ENCODE measurements at places on chromosomes 7 and 10.

DNA sequence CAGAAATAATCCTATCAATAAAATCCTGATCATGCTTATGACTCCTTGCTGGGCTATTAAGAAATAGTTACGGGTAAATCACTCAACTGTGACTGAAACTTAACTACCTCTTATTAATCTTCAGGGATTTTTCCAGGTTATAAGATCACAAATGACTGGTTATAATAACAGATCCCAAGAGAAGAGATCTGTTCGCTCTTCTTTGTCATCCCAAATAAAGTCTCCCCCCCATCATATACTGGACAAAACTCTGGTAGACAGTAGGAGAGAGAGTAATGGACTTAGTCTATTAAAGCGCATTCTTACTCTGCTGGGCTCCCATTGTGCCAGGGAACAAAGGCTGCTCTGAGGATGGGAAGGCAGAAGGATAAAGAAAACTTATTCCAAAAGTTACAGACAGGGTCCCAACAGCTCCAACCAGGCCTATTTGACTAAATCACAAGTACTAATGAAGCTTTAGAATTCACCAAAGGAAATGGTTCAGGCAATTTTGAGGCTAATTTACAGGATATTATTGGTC is 233.7 kb downstream of the DGKI start:
- DNase-seq: peak; percentile 37

- DNase-seq: no peak
Measured at GRCh38 chr7:111787741-111788140, 225.4 kb upstream of the IMMP2L start.

DNA sequence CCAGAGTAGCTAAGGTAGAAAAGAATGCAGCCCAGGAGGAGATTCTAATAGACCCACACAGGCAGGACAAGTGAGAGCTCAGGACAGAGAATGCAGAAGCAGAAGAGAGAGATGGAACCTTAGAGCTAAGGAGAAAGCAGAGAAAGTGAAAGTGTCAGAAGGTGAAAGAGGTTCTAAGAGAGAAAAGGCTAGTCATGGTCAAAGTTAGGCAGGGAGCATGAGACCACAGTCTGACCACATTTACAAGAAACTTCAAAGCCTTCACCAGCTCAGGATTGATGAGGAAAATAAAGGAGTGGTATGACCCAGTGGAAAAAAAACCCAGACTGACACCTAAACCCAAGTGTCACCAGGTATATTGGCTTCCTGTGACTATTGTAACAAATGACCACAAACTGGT is 131.8 kb upstream of the WDR11 start:
- DNase-seq: no peak

GRCh38 chr7:26787701-26788100 is 76.7 kb downstream of the SKAP2 start:
- DNase-seq: peak; percentile 8

DNA sequence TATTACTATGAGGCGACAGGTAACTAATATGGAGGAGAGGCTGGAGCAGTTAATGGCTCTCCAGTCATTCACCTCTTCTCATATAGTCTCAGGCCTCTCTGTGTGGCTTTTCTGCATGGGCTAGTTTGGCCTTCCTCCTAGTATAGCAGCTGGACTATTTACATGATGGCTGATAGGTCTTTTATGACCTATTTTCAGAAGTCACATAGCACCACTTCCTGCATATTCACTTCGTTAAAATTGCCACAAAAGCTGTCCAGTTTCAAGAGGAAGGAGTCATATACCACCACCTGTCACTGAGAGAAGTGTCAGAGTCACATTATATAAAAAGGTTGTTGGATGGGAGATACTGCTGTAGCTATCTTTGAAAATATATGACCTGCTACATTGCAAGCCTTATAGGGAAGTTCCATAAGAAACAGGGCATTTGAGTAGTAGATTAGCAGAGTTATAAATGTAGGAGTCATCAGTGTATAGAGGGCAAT is 8.0 kb upstream of the DMTF1 start:
- DNase-seq: no peak

DNA sequence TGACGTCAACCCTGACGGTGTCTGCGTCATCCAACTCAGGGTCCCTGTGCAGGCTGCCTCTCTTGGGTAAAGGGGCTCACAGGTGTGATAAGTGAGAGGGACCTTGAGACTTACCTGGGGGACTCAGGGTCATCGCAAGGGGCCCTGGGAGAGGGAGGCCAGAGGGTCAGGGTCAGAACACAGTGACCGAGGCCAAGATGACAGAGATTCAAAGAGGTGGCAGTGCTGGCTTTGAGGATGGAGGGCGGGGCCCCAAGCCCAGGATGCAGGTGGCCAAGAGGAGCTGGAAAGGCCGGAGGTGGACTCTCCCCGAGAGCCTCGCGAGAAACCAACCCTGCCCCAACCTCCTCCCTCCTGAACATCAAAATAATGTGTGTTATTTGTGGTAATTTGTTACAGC is 165.2 kb upstream of the PPP2R2D start:
- DNase-seq: no peak

DNA sequence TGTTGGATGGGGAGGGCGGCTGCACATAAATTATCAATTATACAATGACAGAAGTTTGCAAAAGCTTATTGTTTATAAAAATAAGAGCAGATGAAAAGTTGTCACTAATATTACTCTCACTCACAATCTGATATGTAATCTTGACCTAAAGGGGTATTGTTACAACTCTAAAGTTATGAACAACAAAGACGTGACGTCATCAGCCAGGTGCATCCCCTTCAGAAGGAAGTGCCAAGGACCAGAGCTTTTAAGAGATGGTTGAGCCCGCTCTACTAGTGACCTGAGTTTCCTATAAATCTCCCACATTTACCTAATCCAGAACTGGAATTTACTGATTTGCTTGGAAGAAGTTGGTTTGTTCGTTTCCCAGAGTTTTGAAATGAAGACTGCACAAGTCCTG is 247.7 kb upstream of the MGMT start:
- DNase-seq: no peak

- DNase-seq: no peak
Measured at GRCh38 chr7:93232673-93233018, 480 bp downstream of the VPS50 start.

GRCh38 chr10:69733791-69734261 is 67.9 kb upstream of the COL13A1 start:
- DNase-seq: no peak

DNA sequence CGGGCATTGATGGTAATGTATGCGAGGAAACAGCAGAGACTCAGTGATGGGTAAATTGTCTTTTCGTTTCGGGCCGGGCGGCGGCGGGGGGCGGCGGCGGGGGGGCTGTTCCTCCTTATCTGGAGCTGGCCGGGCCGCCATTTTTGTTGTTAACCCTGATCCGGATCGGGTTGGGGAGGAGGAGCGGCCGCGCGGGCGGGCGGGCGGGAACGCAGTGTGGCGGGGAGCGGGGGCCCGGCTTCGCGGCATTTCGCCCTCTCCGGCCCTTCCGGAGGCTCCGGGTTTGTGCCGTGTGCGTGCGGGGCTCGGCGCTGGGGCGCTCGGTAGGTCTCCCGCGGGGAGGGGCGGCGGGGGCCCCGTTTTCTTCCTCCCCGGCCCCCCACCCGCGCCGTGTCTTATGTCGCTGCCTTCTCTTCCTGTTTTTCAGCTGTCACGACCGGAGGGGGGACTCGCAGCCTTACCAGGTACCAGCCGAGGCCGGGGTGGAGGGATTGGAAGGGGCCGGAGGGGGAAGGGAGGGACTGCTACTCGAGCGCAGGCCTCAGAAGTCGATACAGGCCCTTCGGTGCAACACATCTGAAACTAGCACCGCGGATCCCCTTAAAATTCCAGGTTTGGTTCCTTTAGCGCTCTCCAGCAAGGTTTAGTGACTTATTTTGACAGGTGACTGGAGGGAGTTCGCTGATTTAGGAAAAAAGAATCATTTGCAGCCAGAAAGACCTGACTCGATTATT is 820 bp downstream of the WAC start:
- DNase-seq: peak; percentile 68

GRCh38 chr7:75573477-75574019 is 81.4 kb downstream of the SPDYE5 start:
- DNase-seq: no peak

- no peak for DNase-seq
Measured at GRCh38 chr10:76641215-76641614, 996.4 kb downstream of the KCNMA1 start.

DNA sequence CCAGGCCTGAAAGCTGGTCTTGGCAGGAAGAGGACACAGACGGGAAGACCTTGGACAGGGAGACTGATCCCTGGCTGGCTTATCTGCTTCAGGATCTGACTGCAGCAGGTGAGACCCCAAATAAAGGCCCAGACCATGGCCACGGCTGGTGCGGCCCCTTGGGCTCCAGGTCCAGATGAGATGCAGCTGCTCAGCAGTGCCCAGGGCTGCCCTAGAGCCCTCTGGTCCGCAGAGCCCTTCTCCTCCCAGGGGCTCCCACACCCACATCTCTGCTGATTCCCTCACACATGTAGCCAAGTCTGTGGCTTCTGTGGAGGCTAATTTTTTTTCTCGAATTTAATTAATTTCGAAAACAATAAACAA is 46.3 kb downstream of the VIPR2 start:
- DNase-seq: no peak

DNA sequence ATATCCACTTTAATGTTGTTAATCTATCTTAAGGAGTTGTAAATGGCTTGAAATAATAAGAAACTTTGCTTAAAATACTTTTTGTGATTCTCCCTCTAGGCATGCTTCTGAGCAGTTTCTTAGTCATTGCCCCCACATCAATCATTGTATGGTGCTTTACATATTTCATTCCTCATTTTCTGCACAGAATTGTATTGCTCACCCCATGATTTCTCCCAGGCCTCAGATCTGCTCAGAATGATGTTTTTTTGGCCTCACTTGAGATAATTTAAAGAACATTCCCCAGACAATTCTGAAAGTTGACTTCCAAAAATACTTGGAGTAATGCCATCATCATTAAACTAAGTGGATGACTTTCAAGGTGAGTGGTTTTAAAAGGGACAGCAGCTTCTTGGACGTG is 82.1 kb upstream of the PRPS1L1 start:
- DNase-seq: no peak

- no peak for DNase-seq
Measured at GRCh38 chr10:123454987-123455386, 211.2 kb upstream of the GPR26 start.

- no peak for DNase-seq
Measured at GRCh38 chr7:13201628-13202027, 514.2 kb downstream of the ARL4A start.

DNA sequence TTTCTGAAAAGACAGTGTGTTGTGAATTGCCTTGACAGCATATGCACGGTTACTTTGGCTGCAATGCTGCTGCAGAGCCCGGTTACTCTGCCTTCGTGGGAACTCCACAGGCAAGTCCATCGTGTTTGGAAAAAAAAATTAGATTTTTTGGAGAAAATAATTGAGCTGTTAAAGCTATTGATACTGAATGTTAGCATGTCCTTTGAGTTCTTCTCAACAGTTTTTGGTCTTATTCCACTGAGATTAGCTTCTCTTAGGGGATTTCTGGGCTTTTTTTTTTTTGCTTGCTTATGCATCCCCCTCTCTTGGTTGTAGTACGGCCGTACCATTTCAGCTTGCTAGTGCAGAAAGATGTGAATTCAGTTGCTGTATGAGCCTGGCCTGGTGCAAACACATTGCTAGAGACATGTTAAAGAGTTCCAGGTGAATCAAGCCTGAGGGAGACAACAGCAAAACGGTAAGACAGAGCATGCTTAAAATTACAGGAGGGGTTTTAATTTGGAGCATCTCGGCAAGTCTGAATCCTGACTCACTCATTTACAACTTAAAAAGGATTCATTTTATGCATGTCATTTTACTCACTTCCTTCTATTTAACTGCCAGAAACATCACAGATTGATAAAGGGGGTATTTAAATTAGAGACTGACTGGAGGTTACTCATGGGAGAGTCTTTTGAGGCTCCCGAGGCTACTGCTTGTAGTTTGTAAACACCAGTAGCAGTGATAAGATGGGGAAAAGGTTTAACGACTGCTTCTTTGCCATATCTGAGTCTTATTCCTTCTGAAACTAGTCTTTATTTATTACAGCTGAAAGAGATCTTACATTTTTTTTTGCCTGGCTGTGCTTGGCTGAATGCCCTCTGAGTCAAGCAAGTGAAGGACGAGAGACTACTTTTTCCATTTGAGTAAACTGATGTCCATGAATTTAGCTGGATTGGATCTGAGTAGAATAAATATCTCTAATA is 113.7 kb downstream of the CDK14 start:
- DNase-seq: peak; percentile 82

- DNase-seq: no peak
Measured at GRCh38 chr7:21358648-21359047, 69.2 kb upstream of the SP4 start.

GRCh38 chr7:50412973-50413372 is 37.2 kb downstream of the FIGNL1 start:
- no peak for DNase-seq

DNA sequence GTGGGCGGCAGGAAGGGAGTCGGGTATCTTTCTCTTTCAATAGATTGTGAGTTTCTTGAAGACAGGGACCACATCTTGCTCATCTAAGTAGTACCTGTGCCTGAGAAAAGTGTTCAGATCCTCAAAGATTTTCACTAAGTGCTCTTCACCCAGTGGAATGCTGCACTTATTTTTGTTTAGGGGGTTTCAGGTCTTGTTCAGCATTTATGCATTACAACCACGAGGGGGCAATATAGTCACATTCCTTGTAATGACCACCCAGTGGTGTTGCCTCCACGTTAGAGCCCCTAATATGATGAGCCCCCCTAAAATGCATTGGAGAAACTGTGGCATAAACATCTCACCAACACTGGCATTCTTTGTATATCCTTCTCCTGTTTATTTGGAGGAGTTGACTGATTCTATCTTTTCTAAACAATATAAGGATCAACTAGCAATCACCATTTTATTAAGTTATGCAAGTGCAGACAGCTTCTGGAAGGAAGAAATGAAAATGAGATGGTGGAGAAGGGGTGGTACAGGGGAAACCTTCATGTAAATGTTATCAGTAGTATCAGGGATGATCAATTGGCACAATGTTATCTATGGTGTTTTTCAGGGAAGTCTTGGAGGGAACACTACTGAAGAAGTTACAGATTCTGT is 3.1 kb upstream of the PAPSS2 start:
- peak; percentile 56 for DNase-seq

DNA sequence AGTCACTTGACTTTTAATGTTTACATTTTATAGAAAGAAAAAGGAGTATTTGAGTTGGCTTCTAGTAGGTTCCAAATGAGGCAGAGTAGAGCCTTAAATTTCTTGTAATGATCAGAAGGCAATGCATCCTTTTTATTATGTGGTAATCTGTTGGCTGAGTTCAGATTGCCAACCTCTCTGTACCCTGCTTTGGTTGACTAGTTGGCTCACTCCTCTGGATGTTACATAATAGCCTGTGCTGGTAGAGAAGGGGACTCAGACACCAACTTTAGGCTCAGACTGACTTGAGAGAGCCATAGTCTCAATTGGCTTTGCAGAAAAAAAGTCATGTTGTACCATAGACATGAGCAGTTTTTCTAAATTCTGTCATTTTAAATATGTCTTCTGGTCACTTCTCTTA is 46.8 kb upstream of the GLCCI1 start:
- DNase-seq: no peak

Data from retina (tissue), 1 donor.